ENCODE measurements at places on chromosomes 11 and 22.

- DNase-seq, result no peak
Observed at GRCh38 chr22:48342016-48342415, 1485.7 kb downstream of the BRD1 start.

GRCh38 chr11:60563553-60564235 is 48.5 kb downstream of the MS4A13 start:
- DNase-seq, result no peak

- DNase-seq, result peak; percentile 17
Observed at GRCh38 chr22:40436505-40437431, 66.4 kb downstream of the SGSM3 start.

GRCh38 chr11:77171254-77171653 is 43.2 kb downstream of the MYO7A start:
- DNase-seq, result no peak

DNA sequence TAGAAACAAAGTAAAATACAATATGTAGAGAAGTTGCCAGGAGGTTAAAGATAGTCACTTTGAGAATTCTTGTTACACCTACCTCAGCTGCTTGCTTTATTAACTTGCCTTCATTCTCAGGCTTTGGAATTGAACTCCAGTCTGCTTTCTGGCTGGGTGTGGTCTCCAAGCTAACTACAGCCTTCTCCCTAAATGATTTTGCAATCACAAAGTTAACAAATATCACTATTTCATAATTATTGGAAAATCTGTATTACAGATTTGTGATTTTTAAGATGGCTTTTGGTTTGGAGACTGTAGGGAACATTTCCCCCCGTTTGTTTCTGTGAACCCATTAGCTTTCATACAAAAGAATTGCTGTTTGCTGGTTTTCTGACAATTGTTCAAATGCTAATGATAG is 2.2 kb downstream of the PLAAT5 start:
- no peak for DNase-seq

- DNase-seq, result no peak
Observed at GRCh38 chr22:30288419-30289140, 725 bp downstream of the CASTOR1 start.
